Fibroblast of skin of abdomen (primary cell): ENCODE measurements at places on chromosomes 1 and 21.

- DNase-seq: no peak
Measured at GRCh38 chr1:110582378-110582777, 23.8 kb downstream of the KCNA2 start.

DNA sequence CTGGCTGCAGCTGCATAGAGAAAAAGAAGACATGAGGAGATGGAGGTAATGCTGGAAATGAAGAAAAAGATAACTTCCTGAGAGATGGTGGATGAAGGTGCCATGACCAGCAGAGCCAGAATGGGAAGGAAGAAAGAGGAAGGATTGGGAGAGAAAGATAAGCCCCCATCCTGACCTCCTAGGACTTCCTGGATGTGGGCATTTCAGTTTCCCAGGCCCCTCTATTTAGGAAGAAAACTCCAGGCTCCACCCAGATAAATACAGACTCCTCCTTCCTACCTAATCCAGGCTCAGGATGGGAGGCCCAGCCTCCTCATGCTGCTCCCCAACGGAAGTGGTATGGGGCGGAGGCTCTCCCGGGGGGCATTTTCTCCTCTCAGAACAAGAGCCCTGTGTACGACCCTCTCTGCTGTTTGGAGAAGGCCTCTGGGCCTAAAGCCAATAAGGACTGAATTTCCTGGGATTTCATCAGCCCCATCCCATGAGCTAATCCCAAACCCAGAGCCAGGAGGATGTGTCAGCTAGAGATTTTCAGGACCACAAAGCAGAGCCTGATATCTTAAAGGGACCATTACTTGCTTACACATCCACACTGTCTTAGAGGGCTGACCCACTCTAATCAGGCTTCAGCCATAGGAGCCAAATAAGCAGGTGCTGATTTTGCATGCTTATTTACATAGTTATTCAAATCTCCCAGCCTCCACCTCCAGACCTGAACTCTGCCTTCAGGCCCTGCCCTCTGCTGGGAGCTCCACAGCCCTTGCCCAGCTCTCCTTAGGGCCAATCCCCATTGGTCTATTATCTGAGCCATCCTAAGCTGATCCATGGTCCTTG, 5.1 kb upstream of the ARHGEF2 start:
- peak; percentile 100 for DNase-seq

DNA sequence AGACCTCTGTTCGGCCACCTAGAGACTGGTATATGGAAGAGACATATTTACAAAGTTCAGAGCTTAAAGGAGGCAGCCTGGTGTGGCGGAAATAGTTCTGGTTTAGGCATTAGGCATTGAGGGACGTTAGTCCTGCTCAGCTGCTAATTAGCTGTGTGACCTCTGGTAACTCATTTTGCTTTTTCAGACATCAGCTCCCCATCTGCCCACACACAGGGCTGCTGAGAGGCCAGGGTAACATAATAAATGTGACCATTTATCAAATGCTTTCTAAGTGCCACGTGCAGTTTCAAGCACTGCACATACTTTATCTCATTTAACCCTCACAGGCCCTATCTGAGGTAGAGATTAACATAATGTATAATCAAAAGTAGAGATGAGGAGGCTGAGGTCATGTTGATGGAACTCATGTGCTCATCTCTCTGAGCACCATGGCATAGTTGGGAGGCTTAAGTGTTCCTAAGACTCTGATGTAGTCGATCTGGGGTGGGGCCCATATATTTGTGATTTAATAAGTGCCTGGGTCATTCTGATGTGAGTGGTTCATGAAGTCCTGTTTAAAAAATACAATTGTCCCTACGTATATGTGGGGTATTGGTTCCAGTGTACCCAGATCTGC, 267.2 kb upstream of the PLXNA2 start:
- no peak for DNase-seq

- DNase-seq: no peak
Measured at GRCh38 chr1:28176492-28177470, at the start of gene PTAFR. TSS of gene PTAFR (minus strand) at chr1:28176690. CDS start at chr1:28151021, 25,669 bp downstream.

- no peak for DNase-seq
Measured at GRCh38 chr21:45990049-45990711, 8.6 kb downstream of the COL6A1 start.

- DNase-seq: no peak
Measured at GRCh38 chr1:155649676-155650075, 38.9 kb downstream of the YY1AP1 start.

DNA sequence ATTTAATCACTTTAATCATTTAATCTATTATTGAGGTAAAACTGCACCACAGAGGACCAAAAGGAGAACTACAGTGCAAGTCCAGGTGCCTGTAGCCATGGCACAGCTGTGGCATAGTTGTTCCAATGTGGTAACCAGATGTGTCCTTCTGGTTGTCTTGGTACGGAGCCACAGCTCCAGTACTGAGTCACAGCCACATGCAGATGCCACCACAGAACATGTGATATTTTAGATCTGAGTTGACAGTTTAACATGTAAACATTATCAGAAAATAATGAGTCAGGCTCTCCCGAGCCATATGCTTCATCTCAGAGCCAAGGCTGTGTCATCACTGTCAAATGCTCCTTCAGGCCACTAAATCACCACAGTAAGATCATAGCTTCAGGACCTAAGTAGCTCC, 56.4 kb upstream of the RGS7 start:
- peak; percentile 37 for DNase-seq

GRCh38 chr1:221234791-221235190, 355.5 kb downstream of the HLX start:
- DNase-seq: peak; percentile 21

DNA sequence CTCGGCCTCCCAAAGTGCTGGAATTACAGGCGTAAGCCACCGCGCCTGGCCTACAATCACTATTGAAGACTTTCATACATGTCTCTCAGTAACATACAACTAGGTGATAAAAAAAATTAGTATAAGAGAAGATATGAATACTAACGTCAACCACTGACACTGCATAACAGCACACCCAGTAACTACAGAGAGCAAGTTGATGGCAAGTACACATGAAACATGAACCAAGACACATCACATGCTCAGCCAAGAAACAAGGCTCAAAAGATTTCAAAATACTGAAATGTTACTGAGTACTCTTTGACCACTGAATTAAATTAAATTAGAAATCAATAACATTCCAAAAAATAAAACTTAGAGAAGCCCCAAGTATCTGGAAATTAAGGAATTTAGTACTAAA, 168.1 kb downstream of the SLC45A1 start:
- no peak for DNase-seq

- no peak for DNase-seq
Measured at GRCh38 chr1:3652548-3653285, 401 bp downstream of the TP73 start.

GRCh38 chr1:7209336-7209735, 424.1 kb downstream of the CAMTA1 start:
- no peak for DNase-seq

DNA sequence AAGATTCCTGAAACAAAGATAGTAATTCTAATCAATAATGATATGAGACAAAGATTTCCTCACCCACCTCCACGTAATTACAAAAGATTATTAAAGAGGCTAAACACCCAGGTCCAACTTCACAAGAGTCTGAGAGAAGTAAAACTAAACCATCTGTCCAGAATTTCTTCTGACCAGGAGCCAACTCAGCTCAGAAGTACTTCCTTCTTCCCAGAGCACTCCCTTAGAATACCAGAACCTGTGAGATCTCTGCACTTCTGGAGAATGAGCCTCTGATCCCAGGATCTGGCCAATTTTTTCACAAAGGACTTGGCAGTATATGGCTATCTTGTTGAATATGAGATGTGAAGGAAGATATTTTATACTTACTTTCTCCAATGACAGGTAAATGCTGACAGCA, 120.6 kb upstream of the PALMD start:
- no peak for DNase-seq

- DNase-seq: no peak
Measured at GRCh38 chr1:225851805-225852204, 30.4 kb downstream of the TMEM63A start.

GRCh38 chr1:184606786-184607185, 147.9 kb downstream of the EDEM3 start:
- no peak for DNase-seq

DNA sequence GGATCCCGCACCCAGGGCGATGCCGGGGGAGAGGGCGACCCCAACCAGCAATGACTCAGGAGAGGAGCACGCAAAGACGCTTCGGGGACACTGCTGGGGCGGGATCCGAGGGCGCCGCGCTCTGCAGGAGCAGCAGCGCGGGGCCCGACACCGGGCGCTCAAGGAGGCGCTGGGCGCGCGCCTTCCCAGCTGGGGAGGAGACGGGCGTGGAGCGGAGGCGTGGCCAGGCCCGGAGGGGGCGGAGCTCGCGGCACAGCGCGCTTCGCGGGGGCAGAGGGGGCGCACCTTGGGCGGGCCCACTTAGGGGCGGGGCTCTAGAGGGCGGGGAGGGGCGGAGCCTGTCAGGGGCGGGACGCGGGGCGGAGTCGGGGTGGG, 369 bp downstream of the SUMO3 start:
- DNase-seq: peak; percentile 86

GRCh38 chr21:39053126-39053525, 130.1 kb downstream of the PSMG1 start:
- DNase-seq: no peak

DNA sequence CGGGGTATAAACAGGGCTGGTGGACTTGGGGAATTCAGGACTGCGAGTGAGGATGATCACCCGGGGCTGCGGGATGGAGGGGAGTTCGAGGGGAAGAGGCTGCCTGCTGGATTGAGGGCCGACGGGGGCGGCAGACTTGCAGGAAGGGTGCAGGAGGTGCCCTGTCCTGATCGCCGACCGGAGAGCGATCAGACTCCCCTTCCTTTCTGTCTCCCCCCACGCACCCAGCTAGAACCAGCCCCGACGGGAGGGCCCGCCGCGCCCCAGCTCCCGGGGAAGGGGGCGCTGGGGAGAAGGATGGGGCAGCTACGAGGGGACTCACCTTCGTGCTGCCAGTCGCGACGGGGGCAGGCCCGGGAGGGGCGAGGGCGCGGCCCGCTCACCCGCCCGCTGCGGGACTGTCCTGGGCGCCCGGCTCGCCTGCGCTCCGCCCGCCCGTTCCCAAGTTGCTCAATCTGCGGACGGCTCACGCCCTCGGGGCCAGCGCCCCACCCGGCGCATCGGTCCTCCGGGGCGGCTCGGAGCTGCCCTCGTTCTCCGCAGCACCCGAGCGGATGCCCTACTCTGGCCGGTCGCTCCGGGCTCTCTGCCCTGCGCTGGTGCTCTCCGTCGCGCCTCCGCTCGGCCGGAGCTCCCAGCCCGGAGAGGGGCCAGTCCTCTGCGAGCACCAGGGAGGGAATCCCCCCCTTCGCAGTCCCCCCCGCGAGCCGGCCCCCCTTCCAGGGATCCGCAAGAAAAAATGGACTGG, at the start of gene RSPO1:
Gene RSPO1 (minus strand): TSS at position 649 of the 748 bp plus-strand sequence. CDS start 5,231 bp downstream, outside the sequence.
- peak; percentile 9 for DNase-seq

DNA sequence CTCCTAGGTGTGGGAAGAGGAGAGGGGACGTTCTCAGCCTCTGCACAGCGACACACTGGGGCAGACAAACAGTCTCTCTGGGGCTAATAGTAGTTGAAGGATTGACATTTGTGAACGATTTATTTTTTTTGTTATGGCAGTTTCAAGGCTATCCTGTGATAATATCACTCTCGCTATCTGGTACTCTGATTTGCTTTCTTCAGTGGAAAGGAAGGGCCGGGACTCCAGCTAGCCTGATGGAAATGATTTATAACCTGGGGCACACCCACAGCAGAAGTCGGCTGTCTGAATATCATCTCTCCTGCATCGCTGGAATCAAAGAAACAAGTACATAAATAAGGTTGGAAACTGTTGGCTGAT, 122.7 kb downstream of the KCNN3 start:
- no peak for DNase-seq

- DNase-seq: no peak
Measured at GRCh38 chr21:16404776-16405175, 675.0 kb downstream of the USP25 start.

DNA sequence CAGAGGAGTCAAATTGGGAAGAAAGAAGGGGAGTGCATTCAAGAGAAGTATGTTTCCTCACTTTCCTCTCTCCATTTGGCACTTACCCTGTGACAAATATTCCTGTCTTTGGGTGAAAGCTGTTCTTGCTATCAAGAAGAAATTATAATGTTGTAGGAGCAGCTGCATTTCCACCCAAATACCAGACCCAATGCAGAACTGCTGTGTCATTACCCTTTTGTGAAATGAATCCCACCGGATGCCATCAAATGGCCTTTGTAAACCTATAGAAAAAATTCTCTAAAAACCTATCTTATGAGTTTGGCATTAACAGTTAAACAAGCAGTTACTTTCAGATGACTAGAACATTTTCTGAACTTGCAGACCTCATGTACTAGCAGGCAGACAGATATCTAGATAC, 16.7 kb upstream of the PALMD start:
- no peak for DNase-seq

GRCh38 chr1:214700437-214700836, 97.4 kb downstream of the CENPF start:
- DNase-seq: no peak

- DNase-seq: no peak
Measured at GRCh38 chr1:225739542-225740107, 38.0 kb upstream of the SRP9 start.

DNA sequence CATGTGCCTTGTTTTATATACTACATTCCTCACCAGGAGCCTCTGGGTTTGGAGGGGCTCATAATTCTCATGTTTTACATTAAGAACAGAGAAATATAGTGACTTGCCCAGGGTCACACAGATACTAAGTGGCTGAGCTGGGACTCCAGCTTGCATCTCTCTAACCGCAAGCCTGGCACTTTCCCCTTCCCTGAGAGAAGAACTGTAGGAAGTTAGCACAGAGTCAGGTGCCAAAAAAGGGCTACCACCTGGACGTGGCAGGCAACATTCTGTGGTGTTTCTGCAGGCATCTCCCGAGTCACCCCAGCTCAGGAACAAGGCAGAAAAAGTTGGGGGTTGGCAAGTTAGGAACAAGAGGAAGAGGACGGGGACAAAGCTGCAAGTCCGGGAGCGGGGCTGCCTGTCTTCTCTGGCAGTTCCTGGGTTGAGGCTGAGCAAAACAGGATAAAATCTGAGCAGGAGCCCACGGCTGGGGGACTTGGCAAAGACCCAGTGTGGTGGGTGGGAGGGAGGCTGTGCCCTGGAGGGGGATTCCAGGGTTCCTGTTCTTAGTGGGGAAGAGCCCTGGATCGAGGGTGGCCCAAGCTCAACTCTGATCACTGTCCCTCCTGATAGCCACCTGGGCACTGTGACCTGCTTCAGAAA, 9.8 kb downstream of the PLA2G5 start:
- DNase-seq: no peak

- no peak for DNase-seq
Measured at GRCh38 chr1:216830424-216831210, 107.4 kb upstream of the ESRRG start.

DNA sequence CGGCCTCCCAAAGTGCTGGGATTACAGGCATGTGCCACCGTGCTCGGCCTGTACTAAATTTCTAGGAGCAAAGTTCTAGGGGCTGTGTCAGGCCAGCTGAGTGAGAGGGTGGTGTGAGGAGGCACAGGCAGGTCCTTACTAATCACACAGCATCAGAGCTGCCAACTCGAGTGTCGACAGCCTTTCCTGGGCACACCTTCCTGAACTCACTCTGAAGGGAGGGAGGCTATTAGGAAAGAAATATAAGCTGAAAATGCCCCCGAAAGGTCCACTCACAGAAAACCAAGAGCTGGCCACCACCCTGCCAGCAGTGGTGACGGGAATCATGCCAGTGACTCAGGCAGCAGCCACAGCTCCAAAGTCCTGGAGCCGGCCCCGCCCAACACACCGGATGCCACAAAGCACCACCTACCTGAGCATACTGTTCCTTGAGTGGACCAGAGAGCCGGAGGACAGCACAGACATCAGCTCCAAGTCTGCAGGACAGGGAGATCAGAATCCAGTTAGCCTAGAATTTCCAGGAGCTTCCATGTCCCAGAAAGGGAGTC, 4.5 kb downstream of the PMVK start:
- DNase-seq: no peak

- DNase-seq: peak; percentile 77
Measured at GRCh38 chr1:58983162-58983561, 199.3 kb upstream of the JUN start.
